CD14-positive monocyte (primary cell): ENCODE measurements at places on chromosomes 2 and 18. TPM values are rescaled to one million over a fixed set of nuclear protein-coding genes. Genes with fewer than 3 reads are reported as not detected.

The HSPD1 gene
- 44.5 TPM for polyA plus RNA-seq

GRCh38 chr2:167749660-167750059 is 497.7 kb downstream of the STK39 start:
- DNase-seq, result no peak
- no peaks in the 10 kb centered on the region for H3K4me1 ChIP-seq
- H3K36me3 ChIP-seq, result no peaks in the 10 kb centered on the region
- no peak overlapping the region for H3K4me3 ChIP-seq
- no peak overlapping the region for H3K27ac ChIP-seq

GRCh38 chr2:214450118-214450894 is 39.5 kb downstream of the VWC2L start:
- H3K27me3 ChIP-seq, result no peaks in the 10 kb centered on the region
- no peak for DNase-seq
- H3K4me3 ChIP-seq, result no peak overlapping the region
- no peaks in the 10 kb centered on the region for H3K36me3 ChIP-seq

GRCh38 chr18:39587586-39587985 is 2022.0 kb upstream of the CELF4 start:
- DNase-seq, result no peak
- H3K27me3 ChIP-seq, result no peaks in the 10 kb centered on the region
- no peak overlapping the region for H3K4me3 ChIP-seq
- H3K4me1 ChIP-seq, result no peaks in the 10 kb centered on the region
- H3K27ac ChIP-seq, result no peak overlapping the region

DNA sequence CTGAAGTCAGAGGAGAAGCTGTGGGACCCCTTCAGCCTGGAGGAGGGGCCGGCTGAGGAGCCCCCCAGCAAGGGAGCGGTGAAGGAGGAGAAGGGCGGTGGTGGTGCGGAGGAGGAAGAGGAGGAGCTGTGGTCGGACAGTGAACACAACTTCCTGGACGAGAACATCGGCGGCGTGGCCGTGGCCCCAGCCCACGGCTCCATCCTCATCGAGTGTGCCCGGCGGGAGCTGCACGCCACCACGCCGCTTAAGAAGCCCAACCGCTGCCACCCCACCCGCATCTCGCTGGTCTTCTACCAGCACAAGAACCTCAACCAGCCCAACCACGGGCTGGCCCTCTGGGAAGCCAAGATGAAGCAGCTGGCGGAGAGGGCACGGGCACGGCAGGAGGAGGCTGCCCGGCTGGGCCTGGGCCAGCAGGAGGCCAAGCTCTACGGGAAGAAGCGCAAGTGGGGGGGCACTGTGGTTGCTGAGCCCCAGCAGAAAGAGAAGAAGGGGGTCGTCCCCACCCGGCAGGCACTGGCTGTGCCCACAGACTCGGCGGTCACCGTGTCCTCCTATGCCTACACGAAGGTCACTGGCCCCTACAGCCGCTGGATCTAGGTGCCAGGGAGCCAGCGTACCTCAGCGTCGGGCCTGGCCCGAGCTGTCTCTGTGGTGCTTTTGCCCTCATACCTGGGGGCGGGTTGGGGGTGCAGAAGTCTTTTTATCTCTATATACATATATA is 46.0 kb downstream of the BOLA3 start:
- no peak overlapping the region for H3K27ac ChIP-seq
- H3K4me3 ChIP-seq, result no peak overlapping the region
- peaks cover 97% of the 10 kb centered on the region for H3K36me3 ChIP-seq
- no peak for DNase-seq

DNA sequence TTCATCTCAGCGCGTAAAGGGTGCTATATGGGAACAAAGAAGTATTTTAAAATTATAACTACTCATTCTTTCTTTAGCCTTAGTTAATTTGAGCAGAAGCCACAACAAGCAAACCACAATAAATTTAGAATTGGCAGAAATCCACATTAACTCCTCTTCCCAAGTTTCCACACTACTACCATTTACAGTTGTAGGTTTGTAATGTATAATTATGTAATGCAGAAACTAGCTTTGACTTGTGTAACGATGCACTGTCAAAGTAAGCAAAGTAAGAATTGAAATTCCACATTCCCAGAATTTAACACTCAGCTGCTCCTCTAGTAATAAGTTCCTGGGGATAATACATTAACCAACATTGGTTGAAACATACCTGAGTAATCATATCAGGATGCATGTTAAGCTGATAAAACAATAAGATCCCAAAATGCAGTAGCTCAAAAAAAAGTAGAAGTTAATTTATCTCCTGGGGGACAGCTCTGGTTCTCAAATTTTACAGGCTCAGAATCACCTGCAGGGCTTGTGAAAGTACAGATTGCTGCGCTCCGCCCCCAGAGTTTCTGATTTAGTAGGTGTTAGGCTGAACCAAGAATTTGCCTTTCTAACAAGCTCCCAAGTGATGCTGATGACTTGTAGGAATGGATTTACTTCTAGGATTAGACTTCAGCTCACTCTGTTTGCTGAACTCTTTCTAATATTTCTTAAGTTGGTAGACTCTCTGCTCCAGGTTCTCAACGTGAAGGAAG is 9.9 kb downstream of the GRP start:
- no peak for DNase-seq
- peaks cover 6% of the 10 kb centered on the region for H3K27me3 ChIP-seq
- H3K27ac ChIP-seq, result no peak overlapping the region
- no peaks in the 10 kb centered on the region for H3K4me1 ChIP-seq
